Regular cardiac myocyte (primary cell): ENCODE measurements at places on chromosomes 4 and X. TPM values are rescaled to one million over a fixed set of nuclear protein-coding genes. Genes with fewer than 3 reads are reported as not detected.

The IL9R gene
- total RNA-seq = under 0.01 and 0.19 TPM in 2 replicates

The FGB gene
- not detected in 2 replicates for total RNA-seq

The LAS1L gene
- total RNA-seq = 13.2 and 38.2 TPM in 2 replicates

The SULT1E1 gene
- total RNA-seq = 3.9 and 9.4 TPM in 2 replicates

The NWD2 gene
- not detected in 2 replicates for total RNA-seq

The CYTL1 gene
- total RNA-seq = 0.19 TPM in 1 of 2 replicates, not detected in the other

The GPRASP1 gene
- 1.5 and 7.3 TPM in 2 replicates for total RNA-seq

The STS gene
- total RNA-seq = 2.7 and 7.0 TPM in 2 replicates
